ENCODE measurements at places on chromosomes 4 and X.

- DNase-seq, result no peak
These were observed 50.2 kb upstream of the MAP9 start for GRCh38 chr4:155426953-155427352.

GRCh38 chrX:110853610-110854009, 58.0 kb upstream of the CHRDL1 start:
- DNase-seq, result peak; percentile 12

- DNase-seq, result peak; percentile 34
These were observed 52.6 kb downstream of the FAM114A1 start for GRCh38 chr4:38920186-38920585.

DNA sequence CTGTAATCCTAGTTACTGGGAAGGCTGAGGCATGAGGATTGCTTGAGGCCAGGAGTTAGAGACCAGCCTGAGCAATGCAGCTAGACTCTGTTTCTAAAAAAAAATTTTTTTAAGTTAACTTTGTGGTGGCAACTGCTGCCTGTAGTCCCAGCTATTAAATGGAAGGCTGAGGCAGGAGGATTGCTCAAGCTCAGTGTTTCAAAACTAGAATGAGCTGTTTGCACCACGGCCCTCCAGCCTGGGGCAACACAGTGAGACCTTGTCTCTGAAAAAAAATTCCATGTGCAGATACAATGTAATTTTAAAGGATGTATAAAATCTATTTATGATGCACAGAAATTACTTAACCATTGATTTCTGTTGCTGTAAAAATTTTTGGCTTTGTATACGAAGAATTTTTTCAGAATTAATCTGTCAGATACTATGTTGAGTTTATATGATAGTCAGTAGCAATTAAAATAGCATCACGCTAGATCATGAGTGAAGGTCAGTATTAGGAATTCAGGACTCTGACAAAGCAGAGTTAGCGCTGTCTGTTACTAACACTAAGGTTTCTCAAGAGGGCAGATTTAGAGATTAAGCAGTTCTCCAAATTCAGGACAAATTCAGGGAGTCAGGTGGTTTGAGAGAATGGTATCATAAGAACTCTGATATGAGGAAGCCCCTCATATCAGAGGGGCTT, 8.3 kb upstream of the AGA start:
- DNase-seq, result peak; percentile 68

GRCh38 chr4:137994853-137995252, 247.3 kb downstream of the SLC7A11 start:
- DNase-seq, result peak; percentile 92

GRCh38 chr4:23237771-23238170, 545.0 kb downstream of the GBA3 start:
- no peak for DNase-seq

GRCh38 chr4:176874721-176875445, 82.2 kb upstream of the VEGFC start:
- peak; percentile 45 for DNase-seq

DNA sequence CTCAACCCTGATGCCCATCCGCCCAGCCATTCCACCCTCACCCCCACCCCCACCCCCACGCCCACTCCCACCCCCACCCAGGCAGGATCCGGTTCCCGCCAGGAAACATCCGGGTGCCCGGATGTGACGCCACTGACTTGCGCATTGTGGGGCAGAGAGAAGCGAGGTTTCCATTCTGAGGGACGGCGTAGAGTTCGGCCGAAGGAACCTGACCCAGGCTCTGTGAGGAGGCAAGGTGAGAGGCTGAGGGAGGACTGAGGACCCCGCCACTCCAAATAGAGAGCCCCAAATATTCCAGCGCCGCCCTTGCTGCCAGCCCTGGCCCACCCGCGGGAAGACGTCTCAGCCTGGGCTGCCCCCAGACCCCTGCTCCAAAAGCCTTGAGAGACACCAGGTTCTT, at the start of gene MAGEA1:
Gene MAGEA1, plus strand, starts transcription at position 154 of the 400 bp plus-strand sequence. CDS start 3,106 bp downstream, outside the sequence.
- no peak for DNase-seq

DNA sequence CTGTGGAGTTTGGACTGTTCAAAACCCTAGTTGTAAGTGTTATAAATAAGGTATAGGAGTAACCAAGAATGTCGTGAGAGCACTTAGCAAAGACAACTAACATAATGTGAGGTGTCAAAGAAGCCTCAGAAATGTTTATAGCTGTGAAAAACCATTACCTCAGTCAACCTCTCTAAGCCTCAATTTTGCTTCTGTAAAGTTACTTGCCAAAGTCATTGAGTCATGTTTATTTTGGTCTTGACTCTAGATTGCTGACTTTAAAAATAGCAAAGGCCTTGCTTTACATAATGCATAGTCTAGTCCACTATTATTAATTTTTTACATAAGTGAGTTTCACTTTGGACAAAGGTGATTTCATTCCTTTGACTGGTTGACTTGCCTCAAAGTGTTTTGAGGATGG, 257.6 kb upstream of the CXXC4 start:
- DNase-seq, result no peak

DNA sequence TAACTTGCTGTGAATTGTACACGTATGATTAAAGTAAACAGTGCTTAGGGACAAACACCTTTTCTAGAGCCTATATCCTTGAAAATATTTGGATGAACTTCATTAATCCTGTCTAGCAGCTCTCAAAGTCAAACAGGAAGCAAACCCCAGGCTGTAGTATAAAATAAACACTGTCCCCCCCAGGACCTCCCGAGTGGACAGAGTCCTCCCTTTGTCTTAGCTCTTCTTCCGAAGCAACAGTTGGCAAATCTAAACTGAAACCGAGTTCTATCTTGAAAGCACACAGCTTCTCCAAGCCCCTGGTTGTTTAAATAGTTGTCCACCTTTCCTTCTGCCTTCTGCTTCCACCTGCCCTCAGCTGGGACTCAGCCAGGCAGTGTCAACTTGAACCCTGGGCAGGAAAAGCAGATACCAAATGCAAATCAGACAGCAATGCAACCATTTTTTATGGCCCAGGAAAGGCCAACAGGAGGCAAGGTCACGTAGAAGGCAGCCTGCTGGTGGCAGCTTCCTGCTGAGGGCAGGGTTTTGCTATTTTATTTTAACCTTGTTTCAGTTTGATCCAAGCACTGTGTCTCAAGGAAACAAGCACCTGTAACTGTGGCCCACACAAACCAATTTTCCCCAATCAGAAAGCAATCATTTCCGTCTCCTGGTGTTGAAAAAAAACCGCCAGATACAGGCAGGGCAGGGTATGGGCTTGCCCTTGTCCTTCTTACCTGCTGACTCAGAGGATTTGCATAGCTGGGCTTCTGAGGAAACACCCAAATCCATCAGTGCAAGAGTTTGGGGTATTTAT, 110.3 kb upstream of the KIT start:
- DNase-seq, result no peak
